Head of caudate nucleus (tissue), 42 donors: ENCODE measurements at places on chromosomes 7 and 10.

DNA sequence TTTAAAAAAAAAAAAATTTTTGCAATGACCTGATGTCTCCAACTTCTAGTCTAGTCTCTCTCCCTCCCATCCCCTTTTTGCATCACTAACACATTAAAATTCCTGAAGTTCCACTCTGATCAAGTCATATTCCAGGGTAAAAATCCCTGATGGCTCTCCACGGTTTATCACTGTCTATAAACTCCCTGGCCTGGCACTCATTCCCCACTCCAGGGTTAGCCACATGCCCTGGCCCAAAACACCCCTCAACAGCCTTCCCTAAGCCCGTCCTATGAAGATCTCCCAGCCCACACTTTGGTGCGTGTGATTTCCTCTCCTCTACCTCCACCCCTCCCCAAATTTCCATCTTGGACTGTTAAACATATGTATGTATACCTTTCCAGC lies 125.4 kb downstream of the JAZF1 start:
- no peak for DNase-seq

GRCh38 chr10:97075421-97075820 lies 110.3 kb downstream of the SLIT1 start:
- no peak for DNase-seq

DNA sequence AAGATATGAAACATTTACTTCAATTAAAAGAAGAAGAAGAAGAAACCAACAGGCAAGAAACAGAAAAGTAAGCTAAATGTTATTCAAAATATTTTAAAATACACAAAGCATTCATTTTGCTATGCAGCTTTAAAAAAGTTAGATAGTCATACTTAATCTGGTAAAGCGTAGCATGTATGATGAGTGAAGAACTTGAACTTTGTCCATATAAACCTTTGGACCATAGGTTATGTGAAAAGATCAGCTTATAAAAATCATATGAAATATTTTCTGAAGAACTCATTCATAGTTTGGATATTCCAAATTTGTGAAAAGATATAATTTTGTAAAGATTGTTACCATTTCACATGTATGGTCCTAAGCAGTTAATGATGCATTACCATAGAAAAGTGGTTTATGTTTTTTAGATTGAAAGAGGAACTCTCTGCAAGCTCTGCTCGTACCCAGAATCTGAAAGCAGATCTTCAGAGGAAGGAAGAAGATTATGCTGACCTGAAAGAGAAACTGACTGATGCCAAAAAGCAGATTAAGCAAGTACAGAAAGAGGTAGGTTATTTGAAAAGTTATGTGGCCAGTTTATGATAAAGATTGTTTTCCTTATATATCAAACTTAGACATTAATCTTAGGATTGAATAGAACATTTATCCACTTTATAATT lies 37.3 kb downstream of the KIF20B start:
- DNase-seq = no peak

GRCh38 chr7:25083201-25083600 lies 41.9 kb downstream of the CYCS start:
- DNase-seq = no peak

DNA sequence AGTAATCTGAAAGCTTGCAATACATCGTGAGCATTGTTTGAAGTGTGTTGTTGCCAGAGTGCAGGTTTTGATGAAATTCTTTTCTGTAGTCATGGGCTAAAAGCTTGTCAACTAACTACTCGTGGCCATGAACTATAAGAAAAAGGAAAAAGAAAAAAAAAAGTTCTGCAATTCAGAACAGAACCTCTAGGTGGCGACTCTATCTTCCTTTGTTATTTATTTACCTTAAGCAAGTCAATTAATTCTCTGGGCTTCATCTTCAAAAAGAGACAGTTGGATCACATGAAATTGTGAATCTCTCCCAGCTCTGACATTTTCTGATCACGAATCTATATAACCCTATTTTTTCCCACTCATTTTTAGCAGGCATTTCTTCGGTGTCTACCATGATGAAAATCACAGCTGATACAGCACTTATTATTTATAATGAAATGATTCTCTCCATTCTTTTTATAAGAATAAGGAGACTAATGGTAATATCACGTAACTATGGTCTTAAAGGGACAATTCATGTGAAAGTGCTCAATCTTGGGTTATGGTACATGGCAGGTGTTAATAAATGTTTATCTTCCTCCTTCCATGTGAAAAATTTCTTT lies 18.8 kb downstream of the TMEM196 start:
- DNase-seq = no peak

DNA sequence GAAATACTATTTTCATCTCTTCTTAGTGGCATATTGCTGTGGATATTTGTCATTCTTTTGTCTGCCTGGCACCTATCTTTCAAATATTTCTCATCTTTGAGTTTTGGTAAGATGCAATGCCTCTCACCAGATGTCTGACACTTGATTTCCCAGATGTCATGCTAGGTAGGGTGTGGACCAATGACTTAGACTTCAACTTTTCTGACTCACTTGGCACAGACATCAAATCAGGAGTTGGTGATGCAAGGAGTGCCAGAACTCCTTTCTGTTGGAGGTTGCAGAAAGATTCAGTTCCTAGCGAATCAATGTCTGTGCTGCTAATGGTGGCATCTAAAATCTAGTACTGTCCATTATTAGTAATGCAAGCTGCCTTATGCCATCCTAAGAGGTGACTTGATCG lies 216.9 kb upstream of the FERD3L start:
- DNase-seq = no peak

DNA sequence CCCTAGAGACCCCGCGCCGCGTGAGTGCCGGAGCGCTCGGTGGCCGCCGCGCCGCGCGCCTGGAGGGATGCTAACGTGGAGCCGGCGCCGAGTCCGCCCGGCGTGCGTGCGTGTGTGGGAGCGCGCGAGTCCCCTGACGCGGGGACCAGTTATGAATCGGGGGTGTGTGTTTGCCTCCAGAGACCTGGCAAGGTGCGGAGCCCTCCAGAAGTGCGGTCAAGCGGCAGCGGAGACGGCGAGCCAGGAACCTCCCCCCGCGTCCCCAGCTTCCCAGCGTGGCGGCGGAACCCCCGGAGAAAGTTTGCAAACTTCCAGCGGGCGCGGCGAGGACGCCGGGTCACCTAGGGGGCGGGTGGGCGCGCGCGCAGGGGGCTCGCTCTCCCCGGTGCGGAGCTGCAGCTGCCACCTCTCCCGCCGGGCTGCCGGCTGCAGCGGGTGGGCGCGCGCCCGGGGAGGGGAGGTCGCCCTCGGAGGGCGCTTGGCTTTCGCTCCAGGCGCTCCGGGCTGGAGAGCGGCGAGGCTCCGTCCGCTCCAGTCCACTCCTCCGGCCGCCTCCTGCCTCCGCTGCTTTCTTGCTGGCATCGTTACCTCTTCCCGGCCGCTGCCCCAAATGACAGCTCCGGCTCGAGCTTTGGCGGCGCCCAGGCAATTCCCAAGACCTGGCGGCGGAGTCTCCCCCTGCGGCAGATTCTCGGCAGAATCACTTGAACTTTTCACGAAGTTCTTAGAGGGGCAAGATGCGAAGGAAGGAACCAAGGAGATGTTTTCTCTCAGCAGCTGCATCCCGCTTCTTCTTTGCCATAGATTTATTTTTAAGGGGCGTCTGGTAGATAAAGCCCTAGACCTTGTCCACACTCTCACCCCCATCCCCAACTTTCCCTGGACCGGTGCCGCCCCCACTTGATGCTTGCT lies 2.3 kb upstream of the CREB5 start:
- DNase-seq = no peak

GRCh38 chr10:63719226-63719856 lies 198.1 kb downstream of the REEP3 start:
- DNase-seq = no peak

GRCh38 chr10:113023017-113023416 lies 73.0 kb downstream of the TCF7L2 start:
- DNase-seq = no peak

GRCh38 chr10:72461085-72461484 lies 106.4 kb upstream of the DNAJB12 start:
- no peak for DNase-seq

DNA sequence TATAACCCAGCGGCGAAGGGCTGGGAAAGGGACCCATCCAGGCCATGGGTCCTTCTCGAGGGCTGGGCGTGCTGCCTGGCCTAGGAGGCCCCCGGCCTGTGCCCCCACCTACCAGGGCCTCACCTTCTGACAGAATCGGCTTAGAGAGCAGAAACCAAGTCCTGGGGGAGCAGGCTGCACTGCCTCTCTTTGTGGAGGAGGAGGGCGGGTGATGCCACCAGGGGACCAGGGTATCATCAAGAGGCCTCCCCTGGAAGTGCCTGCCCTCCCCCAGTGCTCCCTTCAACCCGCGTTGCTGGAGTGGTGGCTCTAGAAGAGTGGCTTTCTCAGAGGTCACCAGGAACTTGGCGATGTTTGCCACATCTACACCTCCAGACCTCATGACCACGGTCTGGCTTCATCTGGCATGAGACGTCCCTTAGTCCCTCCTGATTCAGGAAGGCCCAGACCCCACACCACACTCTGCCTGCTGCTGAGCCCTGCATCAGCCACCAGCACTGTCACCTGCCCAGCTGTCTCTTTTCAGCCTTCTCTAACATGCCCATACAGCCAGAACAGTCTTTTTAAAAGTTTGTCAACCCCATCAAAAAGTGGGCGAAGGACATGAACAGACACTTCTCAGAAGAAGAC lies 31.9 kb downstream of the FKBP6 start:
- no peak for DNase-seq

- DNase-seq = no peak
Observed at GRCh38 chr7:144568233-144568632, 164.7 kb upstream of the NOBOX start.

DNA sequence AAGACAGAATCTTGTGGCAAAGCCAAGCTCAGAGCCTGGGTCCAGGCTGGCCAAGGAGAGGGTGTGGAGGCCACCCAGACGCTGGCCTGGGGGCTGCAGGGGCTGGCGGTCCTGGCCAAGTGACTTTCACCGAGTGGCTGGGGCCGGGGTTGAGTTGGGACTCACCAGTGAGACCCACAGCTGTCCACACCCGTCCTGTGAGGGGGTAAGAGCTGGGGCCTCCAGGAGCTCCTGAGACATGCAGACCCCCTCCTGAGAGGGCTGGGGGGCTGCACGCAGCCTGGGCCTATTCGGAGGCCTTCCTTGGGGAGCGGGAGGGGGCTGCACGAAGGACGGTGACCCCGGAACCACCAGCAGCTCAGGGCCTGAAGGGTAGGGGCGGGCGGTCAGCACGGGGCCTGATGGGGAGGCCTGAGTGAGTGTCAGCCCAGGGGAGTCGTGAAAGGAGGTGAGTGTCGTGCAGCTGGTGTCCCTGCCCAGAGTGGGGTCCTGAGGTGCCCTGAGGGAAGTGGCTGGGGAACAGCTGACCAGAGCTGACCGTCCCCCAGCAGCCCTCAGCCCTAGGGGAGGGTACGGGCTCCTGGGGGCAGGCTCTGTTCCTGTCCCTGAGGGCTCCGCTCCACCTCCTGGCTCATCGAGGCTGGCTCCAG lies 100.9 kb downstream of the FOXL3 start:
- no peak for DNase-seq

DNA sequence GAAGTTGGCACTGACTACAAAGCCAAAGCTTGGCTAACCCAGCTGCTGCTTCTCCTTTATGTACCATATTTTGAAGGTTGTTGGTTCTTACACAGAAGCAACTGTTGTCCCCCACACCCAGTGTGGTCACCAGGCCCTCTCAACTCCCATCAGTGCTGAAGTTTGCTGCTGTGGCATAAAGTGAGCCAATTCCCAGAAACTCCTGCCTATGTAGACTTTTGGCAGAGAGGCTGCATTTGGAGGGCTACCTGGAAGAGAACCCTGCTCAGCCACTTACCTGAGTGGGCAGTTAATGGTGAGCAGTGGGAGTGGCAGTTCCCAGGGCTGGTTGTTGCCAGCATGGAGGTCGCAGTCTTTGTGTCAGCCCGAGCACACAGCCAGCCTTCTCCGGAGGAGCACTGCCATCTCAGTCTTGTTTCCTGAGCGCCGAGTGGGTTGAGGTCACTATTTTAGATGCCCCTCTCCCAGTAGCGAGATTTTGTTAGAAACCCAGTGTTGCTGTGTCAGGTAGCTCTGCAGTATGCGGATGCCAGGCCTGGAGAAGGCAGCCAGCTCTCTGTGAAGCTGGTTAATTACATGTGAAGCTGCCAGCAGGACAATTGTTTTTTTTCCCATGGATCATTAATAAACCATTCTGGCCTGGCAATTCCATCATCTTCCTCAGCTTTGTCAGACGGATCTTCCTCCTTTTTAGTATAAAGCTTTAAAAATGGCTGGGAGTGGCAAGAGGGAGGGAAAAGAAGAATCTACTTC lies 24.5 kb downstream of the LRRC4 start:
- no peak for DNase-seq

- DNase-seq = no peak
Observed at GRCh38 chr7:138008019-138008587, 6.2 kb upstream of the CREB3L2 start.

- DNase-seq = peak; percentile 3
Observed at GRCh38 chr7:98400542-98401340, at the start of gene BAIAP2L1. TSS of gene BAIAP2L1 (minus strand) at chr7:98401090. CDS start at chr7:98400852, 238 bp downstream.
